ENCODE measurements at places on chromosomes 5 and 9.

GRCh38 chr5:94702729-94703128 lies 84.3 kb downstream of the SLF1 start:
- no peak for DNase-seq

GRCh38 chr5:168318240-168318639 lies 26.8 kb downstream of the WWC1 start:
- no peak for DNase-seq

DNA sequence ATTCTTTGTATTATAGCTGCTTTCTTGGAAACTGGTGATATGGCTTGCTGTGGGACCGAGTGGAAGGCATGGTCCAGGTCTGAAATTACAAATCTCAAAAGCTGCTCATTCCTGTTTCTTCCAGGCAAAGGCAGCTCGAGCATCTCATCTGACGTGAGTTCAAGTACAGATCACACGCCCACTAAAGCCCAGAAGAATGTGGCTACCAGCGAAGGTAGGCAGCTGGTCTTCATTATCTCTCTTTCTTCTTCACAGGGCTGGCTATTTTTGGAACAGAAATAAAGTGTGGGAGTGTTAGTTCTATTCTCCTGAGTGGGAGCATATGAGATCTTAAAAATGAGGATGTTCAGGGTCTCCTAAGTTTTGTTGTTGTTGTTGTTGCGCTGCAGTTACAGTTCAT lies 115.9 kb downstream of the FBXL7 start:
- no peak for DNase-seq

DNA sequence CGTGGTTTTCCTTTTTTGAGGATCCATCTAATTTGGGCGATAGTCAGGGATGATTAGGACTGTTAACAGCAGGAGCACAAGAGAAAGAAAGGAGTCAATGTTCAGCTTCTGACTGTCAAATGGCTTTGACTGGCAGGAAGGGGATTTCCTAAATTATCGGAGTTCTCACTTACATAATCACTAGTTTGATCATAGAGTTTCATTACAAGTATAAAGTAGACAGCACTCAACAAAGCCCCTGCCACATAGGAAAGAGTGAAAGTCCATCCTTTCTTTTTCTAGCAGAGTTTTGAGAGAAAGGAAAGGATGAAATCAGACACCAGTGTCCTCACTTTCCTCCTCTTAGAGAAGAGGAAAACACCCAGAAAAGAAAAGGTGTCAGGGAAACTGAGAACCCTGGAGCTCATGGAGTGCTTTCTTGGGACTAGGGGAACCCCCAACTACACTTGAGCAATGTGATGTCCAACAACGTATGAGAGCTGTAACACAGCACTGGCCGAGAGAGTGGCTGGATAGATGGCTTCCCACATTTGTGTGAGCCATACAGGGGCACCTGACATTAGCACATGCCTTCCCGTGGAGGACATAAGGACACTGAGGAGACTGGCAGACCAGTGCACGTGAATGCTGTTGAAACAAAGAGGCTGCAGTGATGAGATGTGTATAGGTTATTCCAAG lies 26.0 kb upstream of the LPAR1 start:
- DNase-seq: no peak

- DNase-seq: no peak
These were observed 3.1 kb downstream of the DCP2 start for GRCh38 chr5:112979723-112980122.

- no peak for DNase-seq
These were observed 138.6 kb downstream of the ARL15 start for GRCh38 chr5:54171645-54172384.

DNA sequence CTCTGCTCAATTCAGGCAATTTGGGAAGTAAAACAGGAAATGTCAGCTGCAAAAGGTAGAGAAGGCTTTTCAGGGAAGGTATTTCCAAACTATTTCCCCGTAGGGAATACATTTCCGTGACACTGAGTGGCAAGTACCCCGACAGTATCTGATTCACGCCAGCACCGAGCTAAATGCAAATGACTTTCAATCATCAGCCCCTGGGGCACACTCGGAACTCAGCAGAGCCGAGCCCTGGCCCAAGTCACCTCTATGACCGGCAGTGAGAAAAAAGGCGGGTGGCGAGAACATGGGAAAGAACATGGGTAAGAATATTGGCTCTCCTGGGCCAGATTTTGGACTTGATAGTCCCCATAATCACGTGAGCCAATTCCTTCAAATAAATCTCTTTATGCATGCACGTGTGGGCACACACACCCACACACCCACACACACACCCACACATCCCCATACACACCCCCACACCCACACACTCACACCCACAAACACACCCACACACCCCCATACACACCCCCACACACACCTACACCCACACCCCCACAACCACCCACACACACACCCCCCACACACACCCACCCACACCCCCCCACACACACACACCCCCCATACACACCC lies 43.0 kb downstream of the COL23A1 start:
- DNase-seq: no peak

DNA sequence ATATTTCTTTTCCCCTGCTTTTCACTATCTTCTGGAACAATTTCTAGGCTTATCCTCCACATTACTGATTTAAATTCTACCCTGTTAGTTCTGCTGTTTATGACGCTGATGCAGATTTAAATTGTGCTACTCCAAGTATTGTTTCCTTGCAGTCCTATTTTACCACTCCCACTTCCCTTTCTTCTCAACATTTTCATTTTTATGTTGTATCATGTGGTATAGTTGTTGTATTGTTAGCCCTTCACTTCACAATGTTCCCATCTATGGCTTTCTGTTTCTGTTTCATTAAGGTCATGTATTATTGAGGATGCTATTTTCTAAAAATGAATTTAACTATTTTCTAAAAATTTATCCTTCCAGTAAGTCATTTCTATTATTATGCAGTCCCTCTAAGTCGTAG lies 254.4 kb downstream of the NDUFS4 start:
- DNase-seq: no peak

GRCh38 chr9:86549920-86550319 lies 195.7 kb upstream of the TUT7 start:
- DNase-seq: no peak

- DNase-seq: no peak
These were observed 30.6 kb downstream of the ANKRD55 start for GRCh38 chr5:56202483-56202882.

DNA sequence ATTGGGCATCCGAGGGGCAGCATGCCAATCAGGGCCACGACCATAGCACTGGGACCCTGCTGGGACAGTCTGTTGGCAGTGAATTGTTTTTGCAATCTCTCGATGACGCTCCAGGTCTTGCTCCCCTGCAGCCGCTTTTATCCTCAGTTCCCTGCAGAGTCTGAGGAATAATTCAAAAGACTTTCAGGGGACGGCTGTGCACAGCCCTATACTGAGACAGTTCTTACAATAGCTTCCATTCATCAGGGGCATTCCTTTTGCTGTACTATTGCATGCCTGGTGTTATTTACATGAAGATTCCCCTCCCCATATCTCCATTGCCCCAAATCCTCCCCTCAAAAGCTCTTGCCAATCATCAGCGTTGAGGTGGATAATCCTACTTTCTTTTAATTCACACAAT lies 163.3 kb upstream of the WWC1 start:
- DNase-seq: no peak

DNA sequence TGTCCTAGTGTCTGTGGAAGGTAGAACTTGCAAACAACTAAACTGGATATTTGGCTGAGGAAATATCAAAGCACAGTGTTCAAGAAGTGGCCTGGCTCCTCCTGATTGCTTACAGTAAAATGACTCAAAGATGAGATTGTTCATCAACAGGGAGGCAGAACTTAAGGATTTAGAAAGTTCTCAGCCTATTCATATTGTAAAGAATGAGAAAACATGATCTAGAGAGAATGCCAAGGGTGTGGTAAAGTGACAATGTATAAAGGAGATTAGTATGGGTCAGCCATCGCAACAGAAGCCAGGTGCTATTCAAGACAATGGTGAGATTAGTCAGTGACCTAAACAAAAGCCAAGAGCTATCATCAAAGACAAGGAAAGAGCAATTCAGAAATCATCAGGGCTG lies 372.3 kb downstream of the SPOCK1 start:
- no peak for DNase-seq

DNA sequence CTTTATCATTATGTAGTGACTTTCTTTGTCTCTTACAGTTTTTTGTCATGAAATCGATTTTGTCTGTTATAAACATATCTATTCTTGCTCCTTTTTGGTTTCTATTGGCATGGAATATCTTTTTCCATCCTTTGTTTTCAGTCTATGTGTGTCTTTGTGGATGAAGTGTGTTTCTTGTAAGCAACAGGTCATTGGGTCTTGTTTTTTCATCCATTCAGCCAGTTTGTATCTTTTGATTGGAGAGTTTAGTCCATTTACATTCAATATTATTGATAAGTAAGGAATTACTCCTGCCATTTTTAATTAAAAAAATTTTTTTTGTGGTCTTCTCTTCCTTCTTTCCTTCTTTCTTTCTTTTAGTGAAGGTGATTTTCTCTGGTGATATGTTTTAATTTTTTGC lies 194.1 kb downstream of the GDNF start:
- no peak for DNase-seq

DNA sequence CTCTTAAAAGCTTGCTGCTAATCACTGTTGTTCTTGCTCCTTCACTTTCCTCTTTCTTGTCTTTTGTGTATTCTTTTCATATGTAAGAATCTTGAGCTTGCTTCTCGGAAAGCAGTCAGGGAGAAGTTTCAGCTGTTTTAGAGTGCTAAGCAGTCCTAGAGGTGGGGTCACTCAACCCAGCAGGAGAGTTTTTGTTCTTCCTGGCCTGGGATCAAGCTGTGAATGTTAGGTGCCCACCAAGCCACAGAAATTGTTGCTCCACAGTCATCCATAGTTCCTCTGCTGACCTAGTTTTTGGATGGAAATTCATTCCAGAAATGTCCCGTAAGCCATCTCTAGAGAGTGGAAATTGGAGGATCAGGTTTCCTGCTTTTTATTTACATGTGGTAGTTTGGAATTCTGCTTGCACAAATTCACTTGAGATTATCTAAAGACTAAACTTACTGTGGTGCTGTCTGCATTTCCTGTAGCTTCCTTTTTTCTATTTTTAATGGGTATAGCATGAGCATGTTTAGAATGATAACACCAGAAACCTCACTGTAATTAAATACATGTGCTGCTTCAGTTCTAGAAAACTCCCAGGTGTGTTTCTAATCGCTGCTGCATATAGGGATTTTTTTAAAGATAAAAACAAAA lies 108.7 kb downstream of the MAST4 start:
- DNase-seq: no peak

- DNase-seq: no peak
These were observed 61.4 kb downstream of the FOXD1 start for GRCh38 chr5:73387149-73387591.

DNA sequence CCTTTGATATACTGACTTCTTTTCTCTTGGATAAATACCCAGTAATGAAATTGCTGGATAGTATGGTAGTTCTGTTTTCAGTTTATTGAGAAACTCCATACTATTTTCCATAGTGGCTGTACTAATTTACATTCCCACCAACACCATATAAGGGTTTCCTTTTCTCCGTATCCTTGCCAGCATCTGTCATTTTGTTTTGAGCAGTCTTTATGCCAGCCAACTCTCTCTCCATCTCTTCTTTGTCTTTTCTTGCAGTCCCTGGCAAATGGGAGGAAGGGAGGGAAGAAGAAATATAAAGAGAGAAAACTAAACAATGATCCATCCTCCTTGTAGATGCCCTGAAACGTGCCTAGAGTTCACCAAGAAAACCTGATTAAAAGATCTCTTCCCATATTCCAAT lies 9.6 kb upstream of the VLDLR start:
- no peak for DNase-seq

DNA sequence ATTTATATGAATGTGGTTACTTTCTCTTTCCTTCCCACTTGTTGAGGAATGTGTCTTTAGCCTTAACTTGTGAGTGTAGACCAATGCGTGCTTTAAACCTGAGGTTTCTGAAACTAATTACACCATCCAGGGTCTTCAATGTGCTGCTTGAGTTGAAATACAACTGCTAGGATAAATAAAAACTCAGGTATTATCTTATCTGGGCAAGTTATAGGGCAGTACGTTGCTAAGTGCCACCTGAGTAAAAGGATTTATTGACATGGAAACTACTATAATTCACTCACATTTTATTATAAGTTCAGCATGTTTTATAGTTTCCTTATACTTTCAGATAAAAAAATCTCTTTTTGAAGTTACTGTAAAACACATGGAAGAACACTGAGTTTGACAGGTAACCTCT lies 1136.8 kb upstream of the NUDT12 start:
- no peak for DNase-seq

DNA sequence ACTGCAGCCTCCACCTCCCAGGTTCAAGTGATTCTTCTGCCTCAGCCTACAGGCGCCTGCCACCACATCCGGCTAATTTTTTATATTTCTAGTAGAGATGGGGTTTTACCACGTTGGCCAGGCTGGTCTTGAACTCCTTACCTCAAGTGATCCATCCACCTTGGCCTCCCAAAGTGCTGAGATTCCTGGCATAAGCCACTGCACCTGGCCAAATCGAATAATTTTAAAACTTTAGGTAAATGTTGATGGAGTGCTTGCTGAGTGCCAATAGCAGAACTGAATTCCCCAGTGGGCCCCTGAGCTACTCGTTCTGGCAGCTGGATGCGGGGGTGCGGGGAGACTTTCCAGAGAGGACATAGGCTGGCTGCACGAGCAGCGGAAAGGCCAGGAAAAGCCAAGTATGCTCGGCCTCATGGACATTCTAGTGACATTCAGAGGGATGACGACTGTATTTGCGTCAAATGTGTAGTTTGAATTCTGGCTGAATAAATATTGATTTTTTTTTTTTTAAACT lies 16.8 kb downstream of the TRAF2 start:
- DNase-seq: no peak

GRCh38 chr5:36177715-36178523 lies 26.0 kb downstream of the SKP2 start:
- DNase-seq: no peak

DNA sequence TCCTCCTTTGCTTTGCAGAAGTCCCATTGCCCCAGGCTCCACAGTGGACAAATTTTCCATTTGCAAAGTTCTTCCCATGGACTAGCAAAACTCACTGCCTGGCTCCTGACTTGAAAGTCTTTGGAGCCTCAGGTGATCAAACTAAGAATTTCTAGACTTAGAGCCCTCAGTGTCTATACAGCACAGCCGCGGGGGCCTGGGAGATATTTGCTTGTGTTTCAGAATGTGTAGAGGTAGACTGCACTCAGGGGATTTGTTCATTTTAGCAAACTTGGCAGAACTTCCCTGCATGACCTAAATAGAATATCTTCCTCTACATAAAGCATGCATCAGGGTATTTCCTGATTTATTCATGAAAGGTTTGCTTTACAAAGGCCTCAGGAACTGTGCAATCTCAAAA lies 384.2 kb upstream of the ZNF462 start:
- DNase-seq: no peak

DNA sequence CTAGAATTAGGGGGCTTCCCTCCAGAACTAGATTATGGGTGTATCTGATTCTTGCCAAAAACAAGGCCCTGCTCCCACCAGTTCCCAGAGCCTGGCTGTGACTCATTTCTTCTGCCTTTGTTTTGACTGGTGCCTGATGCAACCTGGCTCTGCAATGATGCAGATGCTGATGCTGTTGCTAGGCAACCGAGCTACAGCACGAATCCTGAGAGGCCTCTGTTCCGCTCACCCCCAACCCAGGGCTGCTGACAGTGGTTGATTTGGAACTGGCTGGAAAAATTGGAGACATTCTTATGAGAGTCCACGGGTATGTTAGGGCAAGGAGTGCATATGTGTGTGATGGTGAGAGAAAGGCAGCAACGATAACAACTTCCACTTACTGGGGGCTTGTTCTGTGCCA lies 100.3 kb downstream of the NSG2 start:
- DNase-seq: no peak

Data from cortex of kidney (tissue), 1 donor.